ENCODE measurements at places on chromosomes 5 and 9.

DNA sequence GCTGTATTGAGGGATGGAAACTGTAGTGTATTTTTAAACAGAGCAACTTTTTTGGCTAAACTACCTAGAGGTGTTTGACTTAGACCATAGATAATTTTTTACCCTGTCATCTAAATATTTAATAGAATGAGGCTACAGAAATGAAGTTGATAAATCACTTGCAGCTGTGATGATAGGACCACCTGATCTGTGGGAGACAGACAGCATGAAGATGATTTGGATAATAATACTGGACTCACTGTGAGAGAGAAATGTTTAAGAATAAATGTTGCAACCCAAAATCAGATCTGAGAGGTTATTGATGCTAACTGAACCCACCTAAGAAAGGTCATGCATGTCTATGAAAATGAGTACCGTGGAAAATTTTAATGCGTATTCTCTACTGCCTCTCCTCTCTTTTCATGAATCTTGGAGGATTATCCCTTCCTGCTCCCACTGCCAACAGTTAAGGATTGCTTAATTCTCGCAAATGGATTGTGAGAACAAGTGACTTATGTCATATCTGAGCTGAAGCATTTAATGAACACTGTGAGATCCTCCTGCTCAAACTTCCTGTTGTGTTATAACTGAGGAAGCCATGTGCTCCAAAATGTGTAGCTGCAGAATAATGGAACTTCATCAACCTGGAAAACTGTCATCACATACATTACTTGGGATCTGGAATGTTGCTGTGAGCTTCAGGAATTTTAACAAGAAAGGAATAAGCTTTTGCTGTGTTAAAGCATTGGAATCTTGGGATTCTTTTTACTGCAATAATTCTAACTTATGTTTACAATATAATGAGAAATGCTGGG is 617.9 kb upstream of the CDH18 start:
- DNase-seq: no peak

DNA sequence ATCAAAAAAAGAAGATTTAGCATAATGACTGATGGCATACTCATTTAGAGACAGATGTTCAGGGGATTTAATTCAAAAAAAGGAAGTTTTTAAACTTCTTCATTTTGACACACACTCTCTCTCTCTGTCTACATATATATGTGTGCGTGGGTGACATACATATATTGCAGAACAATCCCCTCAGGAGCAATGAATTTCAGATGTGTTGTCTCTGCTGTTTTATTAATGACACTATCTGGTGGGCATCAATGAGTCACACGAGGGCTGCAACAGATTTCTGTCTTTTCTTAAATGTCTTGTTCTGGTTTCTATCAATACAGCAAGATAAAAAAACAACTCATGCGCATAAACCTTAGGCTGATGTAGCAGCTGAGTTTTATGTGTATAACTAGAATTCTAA is 123.5 kb upstream of the SLCO6A1 start:
- no peak for DNase-seq

DNA sequence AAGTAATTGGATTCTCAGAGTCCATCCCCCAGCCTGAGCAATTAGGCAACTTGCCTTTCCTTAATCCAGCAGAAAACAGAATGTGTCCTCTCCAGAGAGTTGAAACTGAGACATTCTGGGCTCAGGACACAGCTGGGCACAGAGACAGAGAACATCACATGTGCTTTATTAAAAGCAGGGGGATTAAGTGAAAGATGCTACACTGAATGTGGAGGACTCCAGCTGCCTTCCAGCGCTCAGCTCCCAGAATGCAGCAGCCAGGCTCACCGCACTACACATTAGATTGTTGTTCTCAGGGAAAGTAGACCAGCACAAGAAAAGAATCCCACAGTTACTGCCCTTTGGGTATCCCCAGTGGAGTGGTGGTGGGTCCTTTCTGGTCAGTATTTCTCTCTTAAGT is 141.6 kb upstream of the IL12B start:
- DNase-seq: peak; percentile 95

- no peak for DNase-seq
Measured at GRCh38 chr5:144333336-144333920, 162.8 kb downstream of the KCTD16 start.

GRCh38 chr9:113990975-113991471 is 87.1 kb downstream of the AMBP start:
- DNase-seq: no peak

DNA sequence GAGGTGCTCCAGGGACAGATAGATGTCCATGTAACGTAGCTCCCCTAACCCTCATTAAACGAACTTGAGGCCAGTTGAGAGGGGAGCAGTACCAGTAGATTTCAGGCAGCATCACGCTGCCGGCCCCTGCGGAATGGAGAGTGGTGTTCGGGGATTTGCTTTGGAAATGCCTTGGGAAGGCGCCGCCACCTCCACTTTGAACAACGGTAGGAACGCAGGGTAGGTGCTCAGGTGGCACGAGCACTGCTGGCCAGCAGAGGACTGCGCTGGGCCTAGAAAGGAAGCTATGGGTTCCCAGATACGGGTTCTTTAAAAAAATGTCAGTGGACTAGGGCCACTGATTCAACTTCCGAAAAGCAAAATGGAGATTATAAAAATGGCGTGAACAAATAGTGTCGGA is 271.8 kb downstream of the FANCC start:
- DNase-seq: no peak

GRCh38 chr9:91580136-91580535 is 156.5 kb upstream of the NFIL3 start:
- no peak for DNase-seq

Measured in NCI-H524 (cell line).